ENCODE measurements at places on chromosomes 16 and 17. TPM values are rescaled to one million over a fixed set of nuclear protein-coding genes. Genes with fewer than 3 reads are reported as not detected.
A peak's percentile ranks its signal among the peaks of the same experiment; 100 is the strongest.

DNA sequence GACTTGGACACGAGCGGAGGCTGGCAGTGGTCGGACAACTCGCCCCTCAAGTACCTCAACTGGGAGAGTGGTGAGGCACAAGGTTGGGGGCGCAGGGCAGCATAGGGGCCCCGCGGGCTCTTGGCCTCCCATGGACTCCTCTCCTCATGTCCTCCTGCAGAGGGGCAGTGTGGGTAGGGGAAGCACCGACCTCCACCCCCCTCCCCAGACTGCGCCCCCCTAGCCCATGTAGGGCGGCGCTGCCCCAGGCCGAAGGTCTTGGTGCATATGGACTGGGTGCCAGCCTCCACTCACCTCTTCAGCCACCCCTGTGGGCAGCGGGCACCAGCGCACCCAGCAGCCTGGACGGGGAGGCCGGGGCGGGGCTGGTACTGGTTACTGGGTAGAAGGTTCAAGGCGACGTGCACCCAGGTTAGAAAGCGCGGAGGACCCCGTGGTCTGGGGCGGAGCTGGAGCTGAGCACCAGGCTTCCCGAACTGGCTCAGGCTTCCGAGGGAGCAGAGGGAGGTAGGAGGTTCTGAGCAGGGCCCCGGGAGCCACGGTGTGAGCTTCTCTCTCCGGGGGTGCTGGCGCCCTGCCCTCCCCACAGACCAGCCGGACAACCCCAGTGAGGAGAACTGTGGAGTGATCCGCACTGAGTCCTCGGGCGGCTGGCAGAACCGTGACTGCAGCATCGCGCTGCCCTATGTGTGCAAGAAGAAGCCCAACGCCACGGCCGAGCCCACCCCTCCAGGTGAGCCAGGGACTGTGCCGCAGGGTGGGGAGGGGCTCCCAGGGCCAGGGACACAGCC is 39.5 kb downstream of the MRC2 start:
- peak; percentile 38 for DNase-seq

GRCh38 chr17:29393436-29393835 is 3.3 kb downstream of the TAOK1 start:
- DNase-seq: no peak

- peak; percentile 75 for DNase-seq
Measured at GRCh38 chr16:10728003-10728887, 15.4 kb upstream of the NUBP1 start.

DNA sequence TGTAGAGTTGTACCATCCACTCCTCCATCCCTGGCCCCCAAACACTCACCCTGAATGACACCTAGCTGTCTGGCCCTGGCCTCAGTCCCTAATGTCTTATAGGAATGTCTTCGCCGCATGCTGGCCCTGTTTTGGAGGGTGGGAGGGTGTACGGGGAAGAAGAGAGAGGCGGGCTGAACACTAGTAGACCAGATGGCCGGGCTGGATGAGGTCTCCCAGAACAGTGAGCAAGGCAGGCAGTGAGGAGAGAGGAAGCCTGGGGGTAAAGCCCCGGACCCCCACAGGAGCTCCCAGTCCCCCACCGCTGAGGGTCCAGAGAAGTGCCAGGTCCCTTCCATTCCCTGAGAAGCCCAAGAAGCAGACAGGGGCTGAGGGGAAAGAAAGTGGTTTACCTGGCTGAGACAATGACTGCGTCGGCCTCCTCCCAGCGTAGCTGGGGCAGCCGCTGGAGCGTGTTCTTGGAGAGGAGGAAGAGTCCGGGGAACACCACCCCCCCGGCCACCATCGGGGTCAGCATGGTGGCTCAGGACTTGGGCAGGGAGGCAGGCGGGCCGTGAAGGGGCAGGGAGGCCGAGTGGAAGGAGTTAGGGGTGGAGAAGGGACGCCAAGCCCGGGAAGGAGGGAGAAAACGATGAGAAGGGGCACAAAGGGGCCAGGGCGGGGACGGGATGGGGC is 923 bp downstream of the TLCD3B start:
- no peak for DNase-seq

DNA sequence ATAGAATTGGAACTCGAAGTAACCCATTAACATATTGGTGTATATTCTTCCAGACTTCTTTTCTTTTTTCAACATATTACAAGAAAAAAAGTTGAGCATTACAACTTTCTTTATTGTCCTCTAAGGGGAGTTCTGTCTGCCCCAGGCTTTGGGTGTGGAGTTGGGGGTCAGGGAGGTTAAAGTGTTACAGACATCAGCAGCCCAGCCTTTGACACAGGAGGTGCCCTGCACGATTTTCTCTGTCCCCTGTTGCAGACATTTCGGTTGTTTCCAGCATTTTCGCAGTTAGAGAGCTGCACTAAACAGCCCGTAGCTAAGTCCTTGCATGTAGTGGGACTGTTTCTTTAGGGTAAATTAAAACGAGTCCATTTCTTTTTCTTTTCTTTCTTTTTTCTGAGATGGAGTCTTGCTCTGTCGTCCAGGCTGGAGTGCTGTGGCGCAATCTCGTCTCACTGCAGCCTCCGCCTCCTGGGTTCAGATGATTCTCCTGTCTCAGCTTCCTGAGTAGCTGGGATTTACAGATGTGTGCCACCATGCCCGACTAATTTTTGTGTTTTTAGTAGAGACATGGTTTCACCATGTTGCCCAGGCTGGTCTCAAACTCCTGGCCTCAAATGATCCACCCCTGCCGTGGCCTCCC is 13.4 kb upstream of the ADCY7 start:
- no peak for DNase-seq

Gene DYNLRB2
- total RNA-seq: 2.7 TPM

- no peak for DNase-seq
Measured at GRCh38 chr16:75443298-75443697, 10.0 kb upstream of the CFDP1 start.

DNA sequence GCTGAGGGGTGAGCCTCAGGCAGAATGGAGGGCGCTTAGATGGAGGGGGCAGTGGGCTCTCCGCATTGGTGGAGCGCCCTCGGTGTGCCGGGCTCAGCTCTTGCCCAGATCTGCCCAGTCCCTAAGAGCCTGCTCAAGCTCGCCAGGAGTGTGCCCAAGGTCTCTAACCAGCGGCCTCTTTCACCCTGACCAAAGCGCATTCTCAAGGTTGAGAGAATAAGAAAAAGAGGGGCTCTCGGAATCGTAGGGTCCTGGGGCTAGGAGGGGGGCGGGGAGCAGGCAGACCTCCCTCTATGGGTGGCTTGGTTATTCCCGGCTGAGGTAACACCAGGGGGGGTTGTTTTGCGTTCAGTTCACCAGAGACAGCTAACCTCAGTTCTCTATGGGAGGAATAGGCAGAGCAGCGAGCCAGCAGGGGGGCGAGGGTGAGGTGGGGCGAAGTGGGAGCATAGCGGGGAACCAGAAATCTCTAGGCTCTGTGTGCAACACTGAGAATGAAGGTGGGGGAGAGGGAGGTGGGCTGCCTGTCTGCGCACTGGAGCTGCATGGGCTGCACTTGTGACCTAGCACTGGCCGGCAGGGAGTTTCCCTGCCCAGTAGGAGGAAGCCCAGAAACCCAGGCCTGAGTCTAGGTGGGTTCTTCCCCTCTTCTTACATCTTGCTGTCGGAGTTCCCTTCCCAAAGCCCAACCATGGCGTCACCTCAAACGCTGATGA is 3.0 kb downstream of the TMEM132E start:
- DNase-seq: no peak

GRCh38 chr17:42548070-42548837 is 4.5 kb upstream of the HSD17B1 start:
- DNase-seq: peak; percentile 91

- no peak for DNase-seq
Measured at GRCh38 chr16:71513302-71513701, 12.9 kb upstream of the CHST4 start.

DNA sequence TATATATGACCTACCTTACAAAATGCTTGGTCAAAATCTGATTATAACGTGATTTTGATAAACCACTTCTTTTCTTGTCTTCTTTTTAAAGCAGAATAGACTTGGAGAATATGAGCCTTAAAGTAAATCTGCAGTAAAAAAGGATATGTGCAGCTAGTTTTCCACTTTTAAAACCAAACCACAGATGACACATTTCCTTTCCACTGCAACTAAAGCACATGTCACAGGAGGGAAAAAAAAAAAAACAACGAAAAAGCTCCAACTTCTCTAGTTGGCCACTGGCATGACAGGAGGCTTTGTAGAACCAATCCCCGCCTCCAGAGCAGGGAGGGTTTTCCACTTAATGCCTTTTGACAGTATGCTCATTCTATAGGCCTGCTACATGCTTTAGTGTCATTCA is at the start of gene EVI2A:
EVI2A (minus strand) TSS at position 142 of the 400 bp plus-strand sequence. CDS start 2,609 bp downstream, outside the sequence.
- no peak for DNase-seq

GRCh38 chr16:17367036-17367435 is 103.7 kb downstream of the XYLT1 start:
- DNase-seq: no peak

Gene CTDNEP1
- total RNA-seq: 113 TPM

DNA sequence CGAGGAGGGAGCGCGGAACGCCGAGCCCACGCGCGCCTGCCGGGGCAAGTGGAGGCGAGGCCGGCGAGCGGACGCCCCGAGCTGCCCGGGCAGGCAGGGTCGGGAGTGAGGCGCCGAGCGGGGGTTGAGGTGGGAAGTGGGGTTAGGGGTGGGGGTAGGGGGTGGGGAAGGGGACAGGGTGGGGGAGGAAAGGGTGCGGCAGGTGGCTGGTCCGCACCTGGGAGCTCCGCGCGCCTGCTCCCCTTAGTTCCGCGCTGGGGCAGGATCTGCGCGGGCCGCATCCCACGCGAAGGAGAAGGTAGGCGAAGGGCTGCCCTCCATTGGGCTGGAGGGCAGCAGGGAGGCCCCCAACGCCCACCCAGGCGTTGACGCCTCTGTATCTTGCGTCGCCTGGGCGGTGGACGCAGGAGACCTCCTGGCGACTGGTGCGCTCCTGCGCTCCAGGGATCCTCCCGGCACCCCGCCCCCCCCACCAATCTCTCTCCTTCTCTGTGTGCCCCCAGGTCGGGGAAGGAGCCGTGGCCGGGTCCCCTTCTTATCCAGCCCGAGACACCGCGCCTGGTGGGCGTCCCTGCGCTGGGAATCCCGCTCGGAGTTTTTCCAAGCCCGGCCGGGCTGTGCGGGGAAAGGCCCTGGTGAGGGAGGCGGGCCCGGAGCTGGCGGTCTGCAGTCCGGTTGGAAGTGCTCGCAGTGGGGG is 51.3 kb upstream of the AMZ2 start:
- DNase-seq: no peak
